ENCODE measurements at places on chromosomes 6 and 20. TPM values are rescaled to one million over a fixed set of nuclear protein-coding genes. Genes with fewer than 3 reads are reported as not detected.

PNLDC1 gene
- total RNA-seq: not detected

SOX4 gene
- 11.2 TPM for total RNA-seq

SLA2 gene
- total RNA-seq: 0.13 TPM

LY6G6D gene
- total RNA-seq: not detected

KCNK15 gene
- total RNA-seq: 5.1 TPM
